ENCODE measurements at places on chromosomes 6 and 20. TPM values are rescaled to one million over a fixed set of nuclear protein-coding genes. Genes with fewer than 3 reads are reported as not detected.

DNA sequence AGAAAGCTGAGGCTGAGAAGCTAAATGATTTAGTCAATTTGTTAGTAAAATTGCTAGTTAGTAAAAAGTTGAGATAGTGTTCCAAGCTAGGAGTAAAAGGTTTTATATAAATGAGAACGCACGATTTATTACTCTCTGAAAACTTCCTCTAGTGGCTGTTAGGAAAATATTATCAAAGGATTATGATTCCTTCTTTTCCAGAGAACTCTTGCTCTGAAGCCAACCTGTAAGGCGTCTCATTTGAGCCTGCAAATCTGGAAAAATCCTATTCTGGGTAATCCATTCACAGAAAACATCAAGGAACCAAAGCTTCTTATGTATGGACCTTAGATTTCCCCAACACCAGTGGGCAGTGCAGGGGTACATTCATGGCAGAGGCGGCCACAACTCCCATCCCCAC, 252.7 kb downstream of the SOD2 start:
- DNase-seq, result peak; percentile 67

DNA sequence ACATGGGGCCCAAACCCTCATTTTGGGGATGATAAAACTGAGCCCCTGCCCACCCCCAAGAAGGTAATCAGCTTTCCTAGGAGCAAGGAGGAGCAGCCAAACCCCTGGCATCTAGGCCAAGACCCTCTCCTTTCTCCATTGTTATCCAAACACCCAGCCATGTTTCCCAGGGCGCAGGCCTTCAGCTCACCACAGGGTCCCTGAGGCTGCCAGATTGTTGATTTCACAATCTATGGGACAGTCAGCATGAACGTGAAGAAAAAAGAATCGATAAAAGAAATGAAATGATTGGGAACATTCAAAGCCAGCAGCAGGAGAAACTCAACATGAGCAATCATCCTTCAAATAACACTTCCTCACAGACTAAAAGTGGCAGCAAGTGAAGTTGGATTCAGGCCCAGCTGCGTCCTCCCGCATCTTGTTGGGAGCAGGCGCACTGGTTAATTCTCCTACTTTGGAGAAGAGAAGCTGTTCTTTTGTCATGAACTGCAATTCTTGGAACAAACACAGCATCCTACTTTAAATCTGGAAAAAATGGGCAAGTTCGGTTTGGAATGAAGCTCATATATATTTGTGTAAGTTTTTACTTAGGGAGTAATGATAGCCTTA, 241.8 kb upstream of the PRDM1 start:
- peak; percentile 36 for DNase-seq

The KCNK16 gene
- polyA plus RNA-seq, result not detected

GRCh38 chr20:10788877-10789276, 115.1 kb upstream of the JAG1 start:
- no peak for DNase-seq

DNA sequence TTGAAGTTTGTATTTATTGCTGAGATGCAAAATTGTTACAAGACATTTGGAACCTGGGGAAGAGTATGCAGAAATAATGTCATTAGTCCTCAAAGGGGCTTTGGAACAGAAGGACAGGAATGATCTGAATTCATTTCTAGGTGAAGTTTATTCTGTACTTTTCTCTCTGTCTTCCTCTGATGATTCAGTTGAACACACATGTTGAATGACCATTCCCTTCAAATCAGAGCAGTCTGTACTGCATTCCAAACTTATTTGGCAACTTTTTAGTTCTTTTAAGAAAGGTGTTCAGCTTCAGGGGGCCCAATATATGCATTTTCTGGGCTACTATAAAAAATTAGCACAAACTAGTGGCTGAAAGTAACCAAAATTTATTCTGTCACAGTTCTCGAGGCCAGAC, 213.9 kb upstream of the LAMP5 start:
- DNase-seq, result no peak

- DNase-seq, result no peak
Observed at GRCh38 chr6:13848522-13849150, 34.3 kb upstream of the MCUR1 start.

The RSPO3 gene
- 21.9 TPM for polyA plus RNA-seq

The KCNK17 gene
- polyA plus RNA-seq, result not detected

- no peak for DNase-seq
Observed at GRCh38 chr20:34401741-34402455, 38.8 kb downstream of the ITCH start.

DNA sequence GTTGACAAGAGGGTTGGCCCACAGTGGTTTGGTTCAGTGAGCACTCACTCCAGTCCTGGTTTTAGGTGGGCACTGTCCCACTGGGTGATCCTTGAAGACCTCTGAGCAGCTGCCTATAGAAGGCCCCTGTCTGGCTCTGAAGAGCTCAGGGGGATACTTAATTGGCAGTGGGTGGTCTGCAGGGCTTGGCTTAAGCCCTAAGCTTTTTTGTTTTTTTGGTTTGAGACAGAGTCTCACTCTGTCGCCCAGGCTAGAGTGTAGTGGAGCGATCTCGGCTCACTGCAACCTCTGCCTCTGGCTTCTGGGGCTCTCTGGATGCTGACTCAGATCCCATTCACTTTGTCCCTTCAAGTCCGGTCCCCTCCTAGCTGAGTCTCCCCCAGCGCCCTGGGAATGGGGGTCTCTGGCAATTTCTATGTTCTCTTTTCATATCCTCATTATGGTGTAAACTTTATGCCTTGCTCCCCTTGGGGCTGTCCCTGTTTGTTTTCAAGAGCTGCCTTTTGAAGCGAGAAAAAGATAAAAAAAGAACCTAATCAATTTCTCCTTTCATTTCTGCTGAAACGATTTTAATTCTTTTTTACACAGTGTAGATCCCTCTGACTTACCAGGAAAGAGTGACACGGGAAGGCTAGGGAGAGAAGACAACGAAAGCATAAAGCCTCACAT, 12.2 kb upstream of the KCNG1 start:
- DNase-seq, result no peak

The PCSK2 gene
- 0.97 TPM for polyA plus RNA-seq

The SRXN1 gene
- 9.4 TPM for polyA plus RNA-seq

DNA sequence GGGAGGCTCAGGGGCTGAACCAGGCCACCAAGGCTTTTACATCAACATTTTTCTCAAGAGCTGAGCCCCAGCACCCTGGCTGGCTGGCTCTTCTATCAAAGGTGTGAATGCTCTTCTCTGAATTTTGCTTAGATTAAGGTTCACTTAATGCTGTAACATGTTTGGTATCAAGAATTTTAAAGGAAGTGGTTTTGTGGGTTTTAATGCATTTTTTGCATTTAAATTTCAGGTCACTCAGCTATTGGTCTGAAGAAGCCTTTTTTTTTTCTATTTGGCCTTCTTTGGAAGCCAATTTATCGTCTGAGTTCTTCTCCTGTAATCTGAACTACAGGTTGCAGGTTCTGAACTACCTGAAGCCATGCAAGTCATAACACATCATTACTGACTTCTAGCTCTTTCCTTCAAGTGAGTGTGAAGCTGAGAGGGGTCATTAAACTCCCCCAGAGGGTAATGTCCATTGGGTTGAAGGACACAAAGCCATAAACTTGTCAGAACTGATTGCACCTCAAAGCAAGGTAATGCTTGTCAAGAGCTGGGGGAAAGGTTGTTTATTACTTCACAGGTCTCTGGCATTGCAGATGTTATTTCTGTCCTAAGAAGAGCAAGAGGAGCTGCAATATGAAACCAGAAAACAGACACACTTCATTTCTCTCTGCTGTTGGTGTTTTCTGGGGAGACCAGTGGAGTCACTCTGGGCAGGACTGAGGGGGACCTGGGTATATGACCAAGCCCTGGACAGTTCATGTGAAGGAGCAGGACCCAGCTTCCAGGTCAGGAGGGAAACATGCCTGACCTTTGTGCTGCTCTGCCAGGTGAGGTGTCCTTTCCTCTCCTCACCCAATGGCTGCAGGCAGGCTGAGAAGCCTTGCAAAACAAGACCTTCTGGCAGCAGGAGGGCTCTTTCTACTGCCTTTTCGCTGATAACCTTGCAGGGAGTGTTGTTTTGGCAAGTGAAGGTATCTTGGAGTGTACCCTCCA, 26.1 kb upstream of the NEDD9 start:
- no peak for DNase-seq

DNA sequence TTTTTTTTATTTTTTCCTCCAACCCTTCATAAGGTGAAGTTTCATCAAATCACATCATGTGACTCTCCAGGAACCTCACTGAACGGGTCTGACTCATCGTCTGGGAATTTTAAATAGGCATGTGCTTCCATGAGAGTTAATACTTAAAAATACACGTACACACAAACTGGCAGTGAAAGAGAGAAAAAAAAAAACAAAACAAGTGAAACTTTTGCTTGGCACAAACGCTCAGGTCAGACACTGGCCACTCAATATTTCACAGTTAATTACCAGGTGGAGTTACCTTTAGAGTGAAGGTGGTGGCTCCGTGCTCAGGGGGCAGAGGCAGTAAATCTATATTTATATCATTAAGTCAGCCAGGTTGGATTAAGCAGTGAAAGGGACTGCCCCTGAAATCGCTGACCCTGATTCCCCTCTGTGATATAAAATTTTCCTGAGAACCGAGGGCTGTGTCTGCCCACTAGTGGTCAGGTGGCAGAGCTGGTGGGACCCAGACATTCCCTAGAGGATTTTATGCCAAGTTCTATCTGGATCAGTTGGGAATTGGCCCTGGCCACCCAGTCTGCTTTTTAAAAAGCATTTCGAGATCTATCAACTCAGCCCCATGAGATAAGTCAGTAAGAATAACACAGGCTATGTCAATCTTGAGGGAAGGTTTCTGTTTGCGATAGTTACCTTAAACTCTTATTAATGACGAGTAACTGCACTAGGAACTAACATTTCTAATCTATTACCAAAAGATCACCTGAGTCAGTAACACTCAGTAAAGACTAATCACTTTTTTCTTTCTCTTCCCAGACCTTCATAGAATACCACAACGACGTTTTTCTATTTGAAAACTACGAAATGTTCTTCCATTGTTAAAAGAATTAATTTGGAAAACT, 259.1 kb downstream of the HDGFL1 start:
- peak; percentile 59 for DNase-seq

DNA sequence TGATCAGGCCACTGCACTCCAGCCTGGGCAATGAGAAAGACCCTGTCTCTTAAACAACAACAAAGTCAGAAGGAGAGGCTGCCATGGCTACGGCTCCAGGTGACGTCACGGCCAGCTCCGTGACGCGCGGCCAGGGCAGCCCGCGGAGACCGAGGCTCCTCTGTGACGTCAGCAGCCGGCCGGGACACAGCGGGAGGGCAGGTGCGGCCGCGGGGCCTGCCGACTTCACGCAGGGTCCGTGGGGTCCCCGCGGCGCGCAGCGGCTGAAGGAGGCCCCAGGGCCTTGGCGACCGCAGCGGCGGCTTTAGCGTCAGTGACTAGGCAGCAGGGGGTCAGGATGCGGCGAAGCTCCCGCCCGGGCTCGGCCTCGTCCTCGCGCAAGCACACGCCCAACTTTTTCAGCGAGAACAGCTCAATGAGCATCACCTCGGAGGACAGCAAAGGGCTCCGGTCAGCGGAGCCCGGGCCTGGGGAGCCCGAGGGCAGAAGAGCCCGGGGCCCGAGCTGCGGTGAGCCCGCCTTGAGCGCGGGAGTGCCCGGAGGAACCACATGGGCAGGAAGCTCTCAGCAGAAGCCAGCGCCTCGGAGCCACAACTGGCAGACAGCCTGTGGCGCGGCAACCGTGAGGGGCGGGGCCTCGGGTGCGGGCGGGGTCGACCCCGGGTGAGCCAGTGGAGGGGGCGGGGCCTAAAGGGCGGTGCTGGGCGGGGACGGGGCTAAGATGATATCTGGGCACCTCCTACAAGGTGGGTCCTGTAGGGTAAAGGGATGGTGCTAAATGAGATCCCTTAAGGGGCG, at the start of gene SPAG4:
SPAG4 (plus strand) TSS at position 163 of the 798 bp plus-strand sequence; CDS start at position 338, 175 bp downstream.
- peak; percentile 91 for DNase-seq

- DNase-seq, result peak; percentile 76
Observed at GRCh38 chr6:151389618-151390275, 1.6 kb downstream of the ZBTB2 start.

DNA sequence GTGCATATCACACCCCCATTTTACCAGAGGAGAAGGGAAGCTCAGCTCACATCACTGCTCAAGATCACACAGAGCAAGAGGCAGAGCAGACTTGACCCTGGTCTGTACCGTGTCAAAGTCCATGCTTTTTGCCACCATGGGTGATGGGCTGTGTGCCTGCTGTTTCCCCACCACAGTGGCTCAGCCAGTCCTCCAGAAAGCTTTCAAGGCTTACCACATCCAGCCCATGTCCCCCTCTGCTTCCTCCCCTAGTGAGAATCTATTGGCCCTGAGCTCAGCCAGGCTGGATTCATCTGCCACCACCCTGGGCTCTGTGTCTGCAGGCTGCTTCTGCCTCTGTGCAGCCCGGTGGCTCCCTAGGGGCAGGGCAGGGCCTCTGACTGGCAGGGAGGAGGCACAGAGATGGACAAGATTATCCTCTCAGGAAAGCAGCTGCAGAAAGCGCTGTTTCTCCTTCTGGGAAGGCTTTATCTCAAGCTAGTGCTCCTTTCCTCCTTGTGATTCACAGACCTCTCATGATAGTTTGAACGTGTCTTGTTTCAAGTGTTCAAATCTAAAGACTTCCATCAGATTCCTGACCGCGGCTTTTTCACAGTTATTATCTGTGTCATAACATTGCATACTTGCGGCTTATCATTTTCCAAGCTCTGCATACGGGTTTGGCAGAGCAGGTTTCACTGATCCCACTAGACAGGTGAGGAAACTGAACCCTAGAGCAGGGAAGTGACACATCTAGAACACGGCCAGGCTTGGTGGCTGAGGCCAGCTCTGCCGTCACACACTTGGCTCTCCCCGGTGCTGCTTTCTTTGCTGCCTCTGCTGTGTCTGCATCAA, 37.4 kb downstream of the VEGFA start:
- DNase-seq, result no peak

DNA sequence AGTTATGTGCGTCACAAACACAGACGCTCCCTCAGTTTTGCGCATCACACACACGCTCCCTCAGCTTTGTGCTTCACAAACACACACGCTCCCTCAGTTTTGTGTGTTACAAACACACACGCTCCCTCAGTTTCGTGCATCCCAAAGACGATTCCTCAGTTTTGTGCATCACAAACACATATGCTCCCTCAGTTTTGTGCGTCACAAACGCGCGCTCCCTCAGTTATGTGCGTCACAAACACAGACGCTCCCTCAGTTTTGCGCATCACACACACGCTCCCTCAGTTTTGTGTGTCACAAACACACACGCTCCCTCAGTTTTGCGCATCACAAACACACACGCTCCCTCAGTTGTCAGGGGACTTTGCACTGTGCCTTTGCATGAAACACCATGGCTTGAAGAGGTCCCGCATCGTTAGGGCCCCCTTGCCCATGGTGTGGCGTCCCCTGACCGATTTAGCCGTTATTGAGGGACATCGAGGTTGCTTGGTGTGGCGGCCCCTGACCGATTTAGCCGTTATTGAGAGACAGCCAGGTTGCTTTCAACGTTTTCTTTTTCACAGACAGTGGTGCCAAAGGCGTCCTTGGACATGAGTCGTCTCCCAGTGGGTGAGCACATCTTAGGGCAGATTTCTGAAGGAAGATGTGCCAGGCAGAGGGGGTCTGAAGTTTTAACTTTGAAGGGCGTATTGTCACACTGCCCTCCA, 28.1 kb upstream of the MYT1 start:
- no peak for DNase-seq

- DNase-seq, result no peak
Observed at GRCh38 chr6:41757271-41757670, 10.1 kb upstream of the PGC start.
